ENCODE measurements at places on chromosomes 16 and 17.

DNA sequence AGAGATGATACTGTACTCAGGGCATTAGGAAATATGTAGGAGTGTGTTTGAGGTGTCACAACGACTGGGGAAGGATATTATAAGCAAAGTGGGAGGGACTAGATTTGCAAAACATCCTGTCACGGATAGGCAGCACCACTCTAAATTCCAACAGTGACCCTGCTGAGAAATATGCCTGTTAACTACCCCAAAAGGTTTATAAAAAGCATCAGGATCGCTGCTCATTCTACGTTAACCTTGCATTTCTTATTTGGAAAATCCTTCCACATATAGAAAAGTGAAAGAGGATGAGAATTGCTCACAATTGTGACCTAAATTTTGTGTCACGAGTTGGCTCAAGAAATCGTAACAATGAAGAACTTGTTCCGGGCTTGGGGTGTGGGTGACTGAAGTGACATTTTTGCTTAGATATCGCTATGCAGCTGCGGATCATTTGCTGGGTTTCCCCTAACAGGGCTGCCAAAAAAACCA lies 51.6 kb downstream of the N4BP1 start:
- no peak for DNase-seq

DNA sequence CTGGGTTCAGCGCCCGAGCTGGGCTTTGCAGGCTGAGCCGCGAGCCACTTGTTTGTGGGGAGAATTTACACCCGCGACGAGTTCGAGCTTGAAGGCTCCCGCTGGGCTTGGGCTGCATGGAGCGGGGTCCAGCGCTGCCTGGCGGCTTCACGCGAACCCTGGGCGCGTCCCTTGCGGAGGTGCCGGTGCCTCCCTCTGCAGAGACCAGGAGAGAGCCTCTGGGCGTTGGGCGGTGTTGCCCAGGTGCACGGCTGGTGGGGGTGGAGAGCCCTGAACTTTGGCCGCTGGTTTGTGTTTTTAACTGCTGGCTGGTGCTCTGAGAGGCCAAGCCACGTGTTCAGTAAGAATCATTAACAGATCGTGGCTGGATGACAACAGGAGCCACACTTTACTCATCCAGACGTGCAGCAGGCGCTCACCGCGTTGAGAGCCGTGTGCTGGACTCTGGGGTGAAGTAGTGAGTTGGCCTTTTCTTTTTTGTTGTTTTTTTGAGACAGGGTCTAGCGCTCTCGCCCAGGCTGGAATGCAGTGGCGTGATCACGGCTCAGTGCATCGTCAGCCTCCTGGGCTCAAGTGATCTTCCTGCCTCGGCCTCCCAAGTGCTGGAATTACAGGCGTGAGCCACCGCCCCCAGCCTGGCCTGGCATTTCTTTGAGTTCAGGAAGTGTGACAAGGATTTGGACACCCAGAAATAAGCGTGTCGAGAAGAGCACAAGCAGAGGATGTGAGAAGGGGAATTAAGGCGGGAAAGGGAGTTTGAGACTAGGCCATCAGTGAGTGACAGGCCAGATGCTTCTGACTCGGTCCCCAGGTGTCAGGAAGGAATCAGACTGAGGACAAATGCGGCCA lies 827 bp downstream of the CDK10 start:
- DNase-seq: no peak

DNA sequence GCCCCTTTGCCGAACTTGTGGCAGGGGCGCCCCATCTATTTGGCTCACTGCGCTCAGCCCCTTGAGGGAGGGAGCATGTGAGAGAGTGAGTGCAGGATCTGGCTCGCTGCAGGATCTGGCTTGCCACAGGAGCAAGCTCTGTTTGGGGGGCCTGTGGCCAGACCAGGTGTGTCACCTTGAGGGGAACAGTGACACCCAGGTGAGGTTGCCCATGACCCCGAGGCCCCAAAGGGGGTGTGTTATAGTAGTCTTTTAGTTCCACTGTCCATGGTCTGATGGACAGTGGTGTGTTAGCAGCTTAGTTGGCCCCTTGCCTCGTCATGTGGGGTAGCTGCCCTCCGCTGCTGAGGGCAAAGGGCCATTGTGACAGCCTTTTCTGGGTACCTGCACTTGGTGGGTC lies 41.6 kb downstream of the CCDC42 start:
- no peak for DNase-seq

DNA sequence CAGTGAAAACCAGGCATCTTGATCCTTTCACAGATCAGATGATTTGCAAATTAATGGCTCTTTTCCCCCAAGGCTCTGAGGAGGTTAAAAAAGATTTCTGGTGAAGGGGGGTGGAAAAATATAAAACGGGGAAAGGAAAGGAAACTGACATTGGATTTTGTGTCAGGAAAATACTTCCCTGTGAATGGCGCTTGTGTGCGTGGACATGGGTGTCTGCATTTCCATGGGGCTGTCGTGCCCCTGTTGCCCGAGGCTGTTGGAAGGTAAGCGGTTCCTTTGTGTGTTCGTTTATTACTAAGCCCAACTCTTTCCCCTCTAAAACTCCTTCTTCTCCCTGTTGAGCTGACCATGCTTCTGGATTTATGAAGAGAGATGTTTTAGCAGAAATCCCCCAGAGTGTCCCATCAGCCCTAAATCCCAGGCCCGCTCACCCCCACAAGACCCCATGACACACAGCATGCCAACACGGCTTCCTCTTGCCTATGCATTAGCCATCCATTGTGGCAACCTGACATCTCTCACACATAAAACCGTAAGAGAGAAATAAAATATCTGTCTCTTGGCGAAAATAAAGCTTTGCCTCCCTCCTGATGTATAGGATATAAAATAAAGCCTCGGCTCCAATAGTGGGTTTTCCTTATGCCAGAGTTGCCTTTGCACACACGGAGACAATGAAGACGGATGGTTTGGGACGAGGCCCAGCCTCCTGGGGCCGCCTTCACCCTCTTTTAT lies 7.3 kb upstream of the LHX1 start:
- DNase-seq: no peak

- DNase-seq: no peak
Measured at GRCh38 chr17:52136166-52136565, 22.3 kb downstream of the CA10 start.

DNA sequence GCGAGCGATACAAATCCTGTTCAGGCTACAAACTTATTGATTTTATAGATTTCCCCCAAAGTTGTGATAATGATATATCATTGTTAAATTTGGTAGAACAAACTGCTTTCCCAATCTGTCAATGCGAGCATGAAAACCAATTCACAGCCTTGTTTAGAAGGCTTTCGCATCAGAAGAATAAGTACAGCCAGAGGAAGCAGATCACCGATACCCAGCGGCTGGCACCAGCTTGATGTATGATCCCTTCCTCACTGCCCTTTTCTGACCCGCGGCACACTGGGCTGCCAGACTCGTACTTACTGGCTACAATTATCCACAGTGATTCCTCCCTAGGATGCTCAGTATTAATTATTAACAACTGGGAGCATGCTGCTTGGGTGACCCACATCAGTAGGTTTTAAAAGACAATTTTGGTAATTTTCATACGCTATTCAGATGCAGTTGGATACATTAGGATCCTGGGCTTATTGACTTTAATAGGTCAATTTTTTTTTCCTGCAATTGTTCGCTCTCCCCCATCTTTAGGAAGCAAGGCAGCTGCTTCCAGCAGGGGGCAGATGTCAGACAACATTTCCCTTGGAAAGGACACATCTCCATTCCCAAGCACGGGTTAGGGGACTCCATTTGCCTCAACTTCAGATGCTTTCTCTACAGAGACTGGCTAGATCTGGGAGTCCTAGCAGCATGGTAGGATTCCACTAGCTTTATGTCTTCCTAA lies 582.7 kb upstream of the PSMD7 start:
- no peak for DNase-seq

- DNase-seq: no peak
Measured at GRCh38 chr16:14109782-14110727, 38.9 kb downstream of the MRTFB start.

DNA sequence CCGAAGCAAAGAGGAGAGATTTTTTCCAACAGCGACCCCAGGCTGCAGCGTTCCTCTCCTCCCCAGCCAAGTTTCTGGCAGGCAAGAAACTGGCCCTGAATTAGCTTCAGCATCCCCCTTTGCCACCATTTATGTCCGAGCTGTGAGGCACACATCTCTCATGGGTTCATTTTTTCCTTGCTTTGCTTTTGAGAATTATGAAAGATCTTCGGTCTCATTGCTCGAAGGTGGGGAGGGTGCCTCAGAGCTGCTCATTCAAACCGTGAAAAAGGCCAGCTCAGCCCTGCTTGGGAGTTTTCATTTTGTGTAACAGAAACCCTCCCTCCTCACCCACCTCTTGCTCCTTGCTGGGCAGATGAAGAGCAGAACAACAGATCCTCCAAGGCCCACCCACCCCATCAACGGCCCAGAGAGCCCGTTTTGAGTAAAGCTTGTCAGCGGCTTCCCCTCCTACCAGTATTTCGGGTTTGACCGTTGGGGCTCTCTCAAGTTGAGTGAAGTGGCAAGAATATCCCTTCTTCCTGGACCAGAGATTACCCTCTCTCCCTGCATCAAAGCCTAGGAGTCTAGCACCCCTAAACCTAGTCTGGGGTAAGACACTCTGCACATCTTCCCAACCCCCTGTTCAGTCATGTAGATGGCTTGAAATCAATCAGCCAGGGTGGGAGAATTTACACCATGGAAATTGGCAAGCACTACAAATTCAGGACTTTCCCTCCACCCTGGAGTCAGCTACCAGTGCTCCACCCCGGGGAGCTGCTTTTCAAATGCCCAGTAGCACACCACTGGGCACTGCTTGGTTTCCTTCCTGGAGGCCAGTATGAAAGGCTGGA lies 1.8 kb downstream of the CCR7 start:
- DNase-seq: no peak

DNA sequence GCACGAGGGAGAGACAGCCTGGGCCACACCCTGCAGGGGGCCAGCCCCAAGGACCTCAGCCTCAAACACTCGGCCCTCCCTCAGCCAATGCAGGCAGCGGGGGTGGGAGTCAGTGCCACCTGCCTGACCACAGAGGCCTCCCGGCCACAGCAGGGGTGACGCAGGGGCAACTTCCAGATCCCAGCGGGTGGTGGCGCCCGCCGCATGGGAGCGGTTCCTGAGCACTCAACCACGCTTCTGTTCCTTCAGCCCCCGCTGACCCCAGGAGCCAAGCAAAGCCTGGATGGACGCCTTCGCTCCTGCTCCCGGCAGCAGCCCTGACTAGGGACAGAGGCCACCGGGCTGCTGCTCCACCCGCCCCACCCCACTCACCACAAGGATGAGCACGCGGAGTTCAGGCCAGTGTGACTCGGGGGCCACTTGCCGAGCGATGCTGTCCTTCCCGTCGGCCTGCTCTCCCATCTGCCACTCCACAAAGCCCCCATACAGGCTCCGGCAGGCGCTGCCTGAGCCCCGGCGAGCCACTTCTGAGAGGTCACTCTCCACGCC lies 5.0 kb upstream of the CYBA start:
- DNase-seq: no peak

DNA sequence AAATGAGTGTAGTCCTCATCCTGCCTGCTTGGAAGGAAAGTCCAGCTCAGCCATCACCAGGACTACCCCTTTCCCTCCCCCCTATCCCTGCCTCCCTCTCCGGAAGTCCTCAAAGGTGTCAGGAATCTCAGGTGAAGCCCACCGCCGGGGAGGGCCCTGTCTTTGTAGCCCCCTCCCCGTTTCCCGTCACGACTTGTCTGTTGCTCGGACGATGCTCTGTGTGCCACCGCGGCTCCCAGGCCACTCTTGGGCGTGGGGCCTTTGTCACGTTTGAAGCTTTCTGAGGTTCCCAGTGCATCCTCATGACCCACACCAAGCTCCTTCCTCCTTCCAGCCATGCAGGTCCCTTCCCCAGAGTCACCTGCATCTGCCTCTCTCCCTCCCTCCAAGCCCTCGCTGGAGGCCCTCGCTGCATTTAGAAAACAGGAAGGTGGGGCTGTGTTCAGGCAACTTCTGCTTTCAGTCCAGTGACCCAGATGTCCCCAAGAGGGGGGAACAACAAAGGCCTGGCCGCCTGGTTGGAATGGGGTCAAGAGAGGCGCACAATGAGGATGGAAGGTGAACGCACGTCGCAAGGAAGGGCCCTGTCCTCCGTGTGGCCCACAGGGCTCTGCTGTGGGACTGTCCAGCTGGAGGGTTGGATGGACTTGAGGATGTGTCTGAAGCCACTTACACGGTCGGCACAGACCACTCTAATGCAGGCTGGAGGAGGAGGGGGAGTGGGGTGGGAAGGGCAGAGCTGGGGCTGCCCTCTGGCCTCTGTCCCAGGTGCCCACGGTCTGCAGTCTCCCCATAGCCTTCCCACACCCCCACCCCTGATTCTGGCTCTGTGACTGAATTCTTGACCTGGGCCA lies 59.9 kb downstream of the OR1D5 start:
- no peak for DNase-seq

DNA sequence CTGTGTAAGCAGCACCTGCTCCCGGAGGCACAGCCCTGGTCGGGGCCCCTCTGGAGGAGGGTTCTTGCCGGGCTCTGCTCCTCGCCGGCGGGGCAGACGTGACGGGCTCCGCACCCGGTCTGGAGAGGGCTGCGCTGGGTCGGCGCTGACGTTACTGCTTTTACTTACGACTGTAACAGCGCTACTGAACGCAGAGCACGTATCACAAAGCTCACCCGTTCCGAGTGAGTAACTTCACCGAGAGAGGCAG lies 1.3 kb upstream of the RAB40C start:
- DNase-seq: no peak

GRCh38 chr16:12629271-12629670 lies 174.4 kb downstream of the CPPED1 start:
- DNase-seq: no peak

DNA sequence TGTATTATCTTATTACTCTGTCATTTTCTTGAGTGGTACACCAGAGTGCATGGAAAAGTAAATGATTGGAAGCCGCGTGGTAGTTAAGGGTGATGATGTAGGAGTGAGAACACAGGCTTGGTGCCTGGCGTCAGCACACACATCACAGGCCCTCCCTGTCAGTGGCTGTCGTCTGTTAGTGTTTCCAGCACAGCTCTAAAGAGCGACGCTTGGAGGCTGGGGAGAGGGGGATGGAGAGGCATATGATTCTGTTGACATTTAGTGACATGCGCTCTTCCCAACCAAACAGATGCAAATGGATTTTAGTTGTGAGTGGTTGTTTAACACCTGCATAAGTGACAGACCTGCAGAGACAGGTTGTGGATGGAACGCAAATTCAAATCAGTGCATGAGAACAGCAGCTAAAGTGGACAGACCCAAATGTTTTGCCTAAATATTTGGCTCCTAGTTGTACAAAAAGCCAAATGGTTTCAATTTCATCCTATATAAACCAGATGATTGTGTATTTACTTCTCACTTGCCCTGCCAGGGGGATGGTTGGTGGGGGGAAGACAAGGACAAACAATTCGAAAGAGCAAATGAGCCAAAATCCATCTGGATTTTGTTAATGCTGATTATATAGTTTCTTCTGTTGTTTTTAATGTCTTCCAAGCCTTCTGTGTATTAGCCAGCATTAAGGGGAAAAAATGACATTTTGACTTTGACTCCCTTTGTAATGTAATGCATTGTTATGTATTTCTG lies 222.3 kb downstream of the WWOX start:
- DNase-seq: no peak

DNA sequence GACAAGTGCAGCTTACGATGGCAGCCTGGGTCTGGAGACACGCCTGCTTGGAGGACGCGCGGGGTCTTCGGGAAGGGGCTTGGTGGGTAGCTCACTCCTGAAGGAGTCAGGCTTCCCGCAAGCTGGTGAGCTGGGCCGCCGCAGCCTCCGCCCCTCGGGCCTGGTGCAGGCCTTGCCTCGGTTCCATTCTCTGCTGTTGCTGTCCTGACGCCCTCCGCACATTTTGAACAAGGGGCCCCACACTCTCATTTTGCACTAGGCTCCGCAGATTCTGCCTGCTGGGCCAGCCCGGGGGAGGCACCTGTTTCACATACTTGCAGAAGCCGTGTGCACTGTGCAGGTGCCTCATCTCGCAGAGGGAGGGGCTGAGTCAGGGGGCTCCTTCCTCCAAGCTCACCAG lies 31.9 kb upstream of the CBX4 start:
- no peak for DNase-seq

- DNase-seq: peak; percentile 31
Measured at GRCh38 chr17:21275047-21275578, 9.4 kb upstream of the MAP2K3 start.
